ENCODE measurements at places on chromosomes 3 and 15.

DNA sequence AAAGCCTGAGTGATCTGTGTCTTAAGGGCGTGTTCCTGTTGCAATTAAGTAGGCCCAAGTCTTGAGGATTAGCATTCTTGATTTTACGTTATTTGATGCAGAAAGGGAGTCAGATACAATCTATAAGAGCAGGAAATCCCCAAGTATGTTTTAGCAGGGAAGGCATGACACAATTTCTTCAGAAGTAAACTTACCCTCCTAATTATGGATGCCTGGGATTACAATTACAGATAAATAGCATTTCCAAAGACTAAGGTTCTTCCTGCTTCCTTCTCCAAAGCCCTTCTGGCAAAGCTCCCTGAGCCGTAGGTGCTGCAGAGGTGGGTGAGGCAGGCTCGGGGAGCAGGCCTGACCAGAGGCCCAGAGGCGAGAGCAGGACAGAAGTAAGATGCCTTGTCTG, 34.9 kb upstream of the ST6GAL1 start:
- no peak for DNase-seq

GRCh38 chr15:90851114-90851513, 17.3 kb upstream of the FURIN start:
- peak; percentile 34 for DNase-seq

GRCh38 chr3:62233065-62233464, 140.3 kb downstream of the FEZF2 start:
- DNase-seq: no peak

DNA sequence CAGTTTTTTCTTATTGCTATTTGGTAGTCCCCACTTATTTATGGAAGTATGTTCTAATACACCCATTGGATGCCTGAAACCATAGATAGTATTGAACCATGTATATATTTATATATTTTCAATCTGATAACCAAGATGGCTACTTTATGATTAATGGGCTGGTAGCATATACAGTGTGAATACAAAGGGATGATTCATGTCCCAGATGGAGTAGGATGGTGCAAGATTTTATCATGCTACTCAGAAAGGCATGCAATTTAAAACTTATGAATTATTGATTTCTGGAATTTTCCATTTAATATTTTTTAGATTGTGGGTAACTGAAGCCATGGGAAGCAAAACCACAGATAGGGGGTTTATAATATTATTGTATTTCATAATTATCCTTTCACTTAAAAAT, 35.2 kb downstream of the AP4E1 start:
- no peak for DNase-seq

DNA sequence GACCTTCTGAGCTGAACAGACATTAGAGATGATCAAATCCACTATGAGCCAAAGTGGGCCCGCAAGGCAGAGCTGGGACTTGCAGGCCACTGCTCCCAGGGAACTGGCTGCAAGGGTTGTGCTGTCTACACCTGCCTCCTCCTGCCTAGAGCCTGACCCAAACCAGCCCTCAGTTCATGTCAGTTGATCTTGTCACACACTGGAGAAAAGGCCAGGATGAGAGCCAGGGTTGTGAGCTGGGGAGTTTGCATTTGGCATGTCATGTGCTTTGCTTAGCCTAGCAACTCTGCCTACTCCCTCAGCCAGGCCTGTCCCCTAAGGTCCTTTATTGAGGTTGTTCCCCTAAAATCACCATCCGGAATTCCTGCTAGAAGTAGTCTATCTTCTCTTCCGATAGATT, 67.8 kb downstream of the RAB11A start:
- no peak for DNase-seq

- no peak for DNase-seq
Observed at GRCh38 chr15:40471105-40471807, 472 bp downstream of the CHST14 start.

Measured in stimulated activated naive CD4-positive, alpha-beta T cell treated with Interleukin-2 at 50 U/mL for 16 hours (primary cell).